ENCODE measurements at places on chromosomes 16 and 17.

GRCh38 chr16:47236716-47237115, 93.0 kb upstream of the NETO2 start:
- DNase-seq: no peak

- DNase-seq: no peak
Measured at GRCh38 chr16:85303354-85303883, 191.1 kb upstream of the CIBAR2 start.

GRCh38 chr17:75779987-75780889, 4.4 kb upstream of the UNK start:
- DNase-seq: no peak

- no peak for DNase-seq
Measured at GRCh38 chr17:28180449-28180848, 138.0 kb downstream of the NLK start.

DNA sequence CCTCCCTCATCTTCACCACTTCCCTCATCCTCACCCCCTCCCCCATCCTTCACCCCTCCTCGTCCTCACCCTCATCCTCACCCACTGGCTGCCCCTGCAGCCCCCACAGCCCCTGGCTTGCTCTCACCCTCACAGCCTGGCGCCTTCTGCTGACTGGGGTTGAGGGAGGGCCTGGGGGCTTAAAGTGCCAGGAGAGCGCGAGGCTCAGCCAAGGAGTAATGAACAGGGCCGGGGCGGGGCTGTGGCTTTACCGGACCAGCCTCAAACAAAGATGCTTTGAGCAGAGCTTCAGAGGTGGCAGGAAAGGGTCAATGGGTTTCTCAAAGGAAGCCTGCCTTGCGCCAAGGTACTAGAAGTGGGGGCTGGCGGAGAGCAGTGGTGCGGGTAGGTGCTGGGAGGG, at the start of gene PRSS33:
Gene PRSS33 (minus strand): TSS at position 155 of the 400 bp plus-strand sequence. CDS start 1,013 bp downstream, outside the sequence.
- DNase-seq: no peak

DNA sequence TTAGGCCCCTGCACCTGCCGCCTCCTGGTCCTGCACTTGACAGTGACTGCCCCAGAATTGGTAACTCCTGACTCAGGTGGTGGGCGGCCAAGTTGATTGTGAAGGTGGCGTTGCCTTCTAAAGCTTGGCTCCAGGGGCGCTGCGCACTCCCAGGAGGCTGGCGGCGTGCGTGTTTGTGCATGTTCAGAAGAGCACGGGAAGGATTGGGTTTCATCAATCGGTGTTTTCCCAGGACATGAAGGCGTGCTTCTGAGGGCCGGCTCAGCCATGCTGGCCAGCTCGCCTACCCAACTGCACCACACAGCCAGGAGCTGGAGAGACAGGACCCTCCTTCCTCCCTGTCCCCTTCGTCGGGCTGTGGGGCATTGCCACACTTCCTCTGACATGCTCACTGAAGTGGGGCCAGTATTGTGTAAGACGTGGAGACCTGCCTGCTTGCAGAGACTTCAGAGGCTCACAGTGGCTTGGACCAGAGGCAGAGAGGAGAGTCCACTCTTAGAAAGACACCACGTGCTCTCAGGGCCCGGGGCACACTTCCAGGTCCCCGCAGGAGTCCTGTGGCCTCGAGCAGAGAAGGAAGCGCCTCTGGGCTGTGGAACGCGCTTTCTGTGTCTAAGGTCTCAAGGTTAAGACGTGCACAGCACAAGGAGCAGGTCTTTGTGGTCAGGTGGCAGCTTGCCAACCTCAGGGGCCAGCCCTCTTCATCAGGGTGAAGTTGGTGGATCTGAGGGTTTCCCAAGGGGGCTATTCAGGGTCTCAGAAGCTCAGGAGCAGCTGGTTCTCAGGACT, 2.8 kb downstream of the RAB40C start:
- DNase-seq: no peak

- DNase-seq: no peak
Measured at GRCh38 chr17:81572563-81573168, 20.5 kb upstream of the FAAP100 start.

- DNase-seq: no peak
Measured at GRCh38 chr17:69907132-69907847, 167.7 kb upstream of the KCNJ16 start.

GRCh38 chr16:4994719-4995434, 36.7 kb downstream of the SEC14L5 start:
- no peak for DNase-seq

- no peak for DNase-seq
Measured at GRCh38 chr17:34166352-34166751, 88.7 kb upstream of the CCL2 start.

GRCh38 chr16:53852678-53853077, 148.7 kb downstream of the FTO start:
- no peak for DNase-seq

GRCh38 chr17:5895276-5895675, 174.9 kb upstream of the WSCD1 start:
- DNase-seq: no peak

- no peak for DNase-seq
Measured at GRCh38 chr16:49727611-49728010, 128.3 kb downstream of the ZNF423 start.

GRCh38 chr17:1461198-1461944, 5.3 kb upstream of the CRK start:
- DNase-seq: no peak

DNA sequence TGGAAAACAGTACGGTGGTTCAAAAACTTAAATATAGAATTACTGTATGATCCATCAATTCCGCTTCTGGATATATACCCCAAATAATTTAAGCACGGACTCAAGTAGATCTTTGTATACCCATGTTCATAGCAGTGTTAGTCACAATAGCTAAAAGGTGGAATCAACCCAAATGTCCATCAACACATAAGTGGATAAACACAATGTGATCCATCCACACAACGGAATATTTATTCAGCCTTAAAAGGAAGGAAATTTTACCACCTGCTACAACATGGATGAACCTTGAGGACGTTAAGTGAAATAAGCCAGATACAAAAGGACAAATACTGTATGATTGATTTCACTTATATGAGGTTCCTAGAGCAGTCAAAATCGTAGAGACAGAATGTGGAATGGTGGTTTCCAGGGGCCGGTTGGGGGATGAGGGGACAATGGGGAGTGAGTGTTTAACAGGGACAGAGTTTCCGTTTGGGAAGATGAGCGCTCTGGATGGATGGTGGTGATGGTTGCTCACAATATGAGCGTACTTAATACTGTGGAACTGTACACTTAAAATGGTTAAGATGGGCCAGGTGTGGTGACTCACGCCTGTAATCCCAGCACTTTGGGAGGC, 5.4 kb upstream of the RNF222 start:
- DNase-seq: no peak

GRCh38 chr17:36932694-36933511, 4.4 kb upstream of the LHX1 start:
- DNase-seq: no peak

DNA sequence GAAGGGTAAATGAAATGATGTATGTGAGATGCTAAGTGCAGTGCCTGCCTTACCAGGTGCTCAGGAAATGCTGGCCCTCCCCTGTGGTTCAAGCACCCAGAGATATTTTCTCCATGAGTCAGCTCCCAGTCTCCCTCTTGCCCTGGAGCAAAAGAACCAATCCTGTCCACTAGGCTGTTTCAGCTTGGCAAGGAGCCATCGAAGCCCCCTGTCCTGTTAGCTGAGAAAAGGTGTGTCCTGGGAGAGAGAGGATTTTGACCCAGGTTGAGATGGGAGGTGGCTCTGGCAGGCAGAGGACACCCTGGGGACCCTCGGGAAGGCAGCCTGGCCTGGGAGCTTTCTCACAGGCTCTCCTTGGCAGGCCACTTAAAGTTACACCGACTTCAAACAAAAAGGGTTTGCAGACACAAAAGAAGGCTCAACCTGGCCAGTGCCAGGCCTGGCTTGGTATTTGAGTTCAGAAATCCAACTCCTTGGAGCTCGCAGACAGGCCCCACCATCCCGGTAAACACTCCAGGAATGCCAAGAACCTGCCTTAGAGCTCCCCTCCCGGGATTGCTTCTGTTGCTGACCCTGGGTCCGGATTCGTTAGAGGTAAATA, 29.6 kb downstream of the NTN1 start:
- no peak for DNase-seq

GRCh38 chr17:78411241-78411857, 32.9 kb downstream of the PGS1 start:
- no peak for DNase-seq

- DNase-seq: no peak
Measured at GRCh38 chr17:27612160-27612770, 18.7 kb upstream of the LGALS9 start.

- no peak for DNase-seq
Measured at GRCh38 chr16:85901110-85901509, 2.1 kb downstream of the IRF8 start.

DNA sequence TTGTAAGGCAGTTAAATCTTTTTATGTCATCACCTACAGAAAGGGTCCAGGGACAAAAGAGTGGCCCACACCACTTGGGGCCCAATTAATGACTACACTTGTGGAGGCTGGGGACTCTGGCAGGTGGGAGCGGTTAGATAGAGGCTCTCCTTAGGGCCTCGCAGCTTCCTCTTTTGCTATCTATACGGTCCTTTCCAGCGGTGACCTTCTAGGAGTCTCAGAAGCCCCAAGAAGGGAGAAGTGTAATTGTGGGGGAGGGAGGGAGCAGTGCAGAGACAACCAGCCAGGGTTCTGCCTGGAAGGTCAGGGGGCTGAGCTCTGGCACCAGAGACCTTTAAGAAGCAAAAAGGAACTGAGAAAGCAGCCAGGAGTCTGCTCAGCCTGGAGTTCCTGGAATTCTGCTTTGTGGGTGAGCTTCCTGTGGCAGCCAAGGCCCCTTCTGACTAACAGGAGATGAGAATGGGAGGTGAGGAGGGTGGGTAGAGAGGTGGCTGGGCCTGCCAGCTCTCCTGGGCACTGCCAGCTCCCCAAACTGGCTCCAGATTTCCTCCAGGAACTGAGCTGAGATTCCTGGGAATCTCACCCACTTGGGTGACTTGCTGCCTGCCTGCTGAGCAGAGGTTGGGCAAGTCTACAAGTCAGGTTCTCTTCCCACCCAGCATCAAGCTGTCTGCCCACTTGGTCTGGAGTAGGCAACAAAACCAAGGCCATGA, 16.3 kb upstream of the MAP3K14 start:
- no peak for DNase-seq

DNA sequence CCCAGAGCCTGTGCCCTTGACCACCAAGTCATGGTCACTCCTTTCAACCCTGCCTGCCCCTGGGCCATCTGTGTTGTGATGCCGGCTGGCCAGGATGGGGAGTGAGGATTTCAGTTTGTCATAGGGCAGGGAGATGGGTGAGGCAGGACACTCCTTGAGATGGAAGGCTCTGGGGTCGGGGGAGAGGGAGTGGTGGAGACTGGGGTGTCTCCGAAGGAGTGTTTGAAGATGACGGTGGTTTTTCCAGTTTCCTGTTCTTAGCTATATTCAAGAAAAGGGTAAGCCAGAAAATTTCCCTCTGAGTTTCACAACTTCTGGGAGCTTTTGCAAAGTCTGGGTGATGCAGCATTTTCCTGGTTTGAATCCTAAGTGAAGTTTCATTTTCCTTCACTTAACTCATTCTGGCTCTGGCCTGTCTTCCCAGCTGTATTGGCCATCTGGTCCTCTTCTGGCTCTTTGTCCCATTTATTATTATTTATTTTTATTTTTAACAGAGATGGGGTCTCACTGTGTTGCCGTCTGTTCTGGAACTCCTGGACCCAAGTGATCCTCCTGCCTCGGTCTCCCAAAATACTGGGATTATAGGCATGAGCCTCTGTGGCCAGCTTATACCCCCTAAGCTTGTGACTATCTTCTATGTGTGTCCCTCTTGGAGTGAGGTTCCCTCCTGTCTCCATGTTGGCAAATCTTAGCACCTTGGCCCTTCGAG, 27.7 kb downstream of the ABCC1 start:
- peak; percentile 86 for DNase-seq

DNA sequence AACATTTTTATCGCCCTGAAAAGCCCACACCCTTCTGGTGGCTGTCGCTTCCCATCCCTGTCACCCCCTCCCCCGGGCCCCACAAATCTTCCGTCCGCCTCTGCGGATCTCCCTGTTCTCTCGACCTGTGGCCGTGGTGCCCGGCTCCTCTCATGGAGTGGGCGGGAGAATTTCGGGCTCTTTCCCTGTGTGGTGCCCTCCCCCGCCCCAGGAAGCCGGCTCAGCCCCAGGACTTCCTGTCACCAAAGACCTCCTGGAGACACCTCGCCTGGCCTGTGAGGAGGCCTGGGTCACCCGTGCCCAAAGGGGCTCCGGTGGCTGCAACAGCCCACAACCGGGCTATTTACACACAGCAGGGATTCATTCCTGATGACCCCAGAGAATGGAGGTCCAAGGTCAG, 26.1 kb upstream of the UBE2I start:
- DNase-seq: no peak

DNA sequence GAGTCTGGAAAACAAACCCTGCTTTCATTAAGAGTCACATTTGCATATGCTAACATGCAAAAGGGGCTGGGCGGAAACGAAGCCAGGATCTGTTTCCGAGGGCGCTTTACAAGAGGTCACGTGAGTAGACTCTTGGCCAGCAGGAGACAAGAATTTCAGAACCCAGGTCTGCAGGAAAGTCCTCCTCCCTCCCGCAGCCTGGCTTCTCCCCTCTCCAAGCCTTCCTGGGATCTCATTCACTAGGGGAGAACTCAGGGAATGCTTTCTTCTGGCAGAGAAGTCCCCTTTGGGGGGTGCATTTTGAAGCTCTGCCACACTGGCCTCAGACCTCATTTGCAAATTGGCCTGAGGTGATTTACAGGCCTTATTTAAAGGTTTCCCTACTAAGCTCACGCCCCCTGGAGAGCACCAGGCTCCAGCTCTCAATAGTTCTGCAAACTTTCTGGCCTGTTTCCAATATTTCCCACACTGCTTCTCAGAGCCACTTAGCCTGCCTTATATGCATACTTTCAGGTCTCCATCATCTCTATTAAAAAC, 57.2 kb upstream of the CACNG5 start:
- DNase-seq: no peak

DNA sequence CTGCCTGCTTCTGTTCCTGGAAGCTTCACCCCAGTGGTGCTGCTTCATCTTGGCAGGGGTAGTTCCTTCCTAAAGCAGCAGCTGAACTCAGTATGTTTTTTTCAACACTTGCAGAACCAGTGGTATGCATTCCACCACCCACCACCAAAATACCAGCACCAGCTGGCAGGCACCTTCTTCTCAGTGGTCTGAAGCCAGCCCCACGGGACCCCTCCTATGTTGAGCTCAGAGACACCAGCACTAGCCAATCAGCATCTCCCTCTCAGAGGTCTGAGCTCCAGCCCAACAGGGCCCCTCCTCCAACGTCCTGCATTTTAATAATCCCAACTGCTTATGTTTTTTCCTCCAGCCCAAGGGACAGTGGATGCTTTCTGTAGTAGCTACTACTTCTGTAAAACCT, 299.6 kb upstream of the CCL2 start:
- DNase-seq: no peak
